ENCODE measurements at places on chromosomes 12 and 14.

- DNase-seq, result no peak
Measured at GRCh38 chr12:66352197-66352596, 49.9 kb downstream of the HELB start.

DNA sequence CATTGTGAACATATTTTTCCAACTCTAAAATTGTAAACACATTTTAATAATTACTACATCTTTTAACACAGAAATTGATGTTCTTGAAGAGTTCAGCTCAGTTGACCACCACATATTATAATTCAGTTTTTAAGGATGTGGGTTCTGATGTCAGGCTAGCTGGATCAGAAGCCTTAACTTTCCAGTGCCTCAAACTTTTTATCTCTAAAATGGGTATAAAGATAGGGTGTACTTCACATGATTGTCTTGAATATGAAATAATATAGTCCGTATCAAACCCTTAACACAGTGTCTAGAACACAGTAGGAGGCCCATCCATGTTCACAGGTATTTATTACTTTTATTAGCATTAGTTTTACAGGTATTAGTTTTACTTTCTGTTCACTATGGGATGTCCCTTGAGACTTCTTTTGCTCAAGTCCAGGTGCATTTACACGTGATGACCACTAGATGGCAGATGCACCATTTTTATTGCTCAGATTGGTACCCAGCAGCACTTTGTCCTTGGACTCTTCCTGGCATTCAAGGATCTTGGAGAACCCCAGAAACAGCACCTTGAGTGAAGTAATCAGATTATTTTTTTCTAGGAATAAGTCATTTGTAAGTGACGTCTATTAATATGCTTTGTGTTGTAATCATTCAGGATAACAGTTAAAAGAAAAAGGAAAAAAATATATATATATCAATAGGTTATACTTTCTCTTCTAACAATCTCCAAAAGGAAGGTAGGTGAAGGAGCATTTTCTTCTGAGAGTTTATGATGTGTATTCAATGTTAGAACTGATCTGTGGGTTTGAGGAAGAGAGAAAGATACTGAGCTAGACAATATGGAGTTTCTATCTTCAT, 580.2 kb downstream of the ETNK1 start:
- no peak for DNase-seq

DNA sequence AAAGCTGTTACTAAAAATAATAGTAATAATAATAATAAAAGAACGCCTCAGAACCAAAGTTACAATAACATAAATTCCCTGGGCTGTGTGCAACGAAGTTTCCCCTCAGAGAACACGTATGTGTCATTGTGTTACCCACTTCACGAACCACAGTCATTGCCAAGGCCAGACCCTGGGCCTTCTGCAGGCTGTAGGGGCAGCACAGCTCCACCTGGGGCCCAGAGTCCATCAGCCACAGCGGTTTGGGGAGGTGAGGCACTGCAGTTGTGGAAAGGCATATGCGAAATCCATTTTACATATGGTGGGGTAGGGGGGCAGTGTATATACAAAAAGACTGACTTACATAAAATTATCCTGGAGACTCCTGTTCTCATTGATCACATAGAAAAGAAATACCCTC, 56.1 kb downstream of the ESR2 start:
- no peak for DNase-seq

DNA sequence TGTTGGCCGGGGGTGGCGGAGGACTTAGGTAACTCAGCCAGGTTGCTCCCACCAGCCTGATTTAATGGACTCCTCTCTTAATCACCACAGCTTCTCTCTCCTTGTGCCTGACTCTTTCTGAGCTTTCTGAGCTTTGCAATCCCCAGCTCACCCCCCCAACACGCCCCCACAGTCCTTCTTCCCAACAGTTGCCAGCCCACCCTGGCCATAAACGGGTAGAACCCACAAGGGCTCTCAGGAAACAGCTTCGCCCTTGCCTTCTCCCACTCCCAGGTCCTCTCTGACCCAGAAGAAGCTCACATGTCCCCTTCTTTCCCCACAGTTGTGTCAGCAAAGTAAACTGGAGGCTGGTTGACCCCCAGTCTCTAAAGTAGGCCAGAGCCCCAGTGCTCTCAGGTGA, 32.9 kb downstream of the ZFP36L1 start:
- no peak for DNase-seq

Data from activated CD8-positive, alpha-beta memory T cell treated with anti-CD3 and anti-CD28 coated beads, Interleukin-2, amount 50 U/mL, for 4 hours (primary cell).